Activated T-helper 2 cell treated with anti-CD3 and anti-CD28 coated beads, Interferon-gamma antibody, Interleukin-2, Interleukin-4, amounts not matched to agents 10 μg/mL and 5 μg/mL and 100 μg/mL, durations not matched to agents 14 hours and 24 hours and 36 hours (primary cell): ENCODE measurements at places on chromosomes 1 and 21.

DNA sequence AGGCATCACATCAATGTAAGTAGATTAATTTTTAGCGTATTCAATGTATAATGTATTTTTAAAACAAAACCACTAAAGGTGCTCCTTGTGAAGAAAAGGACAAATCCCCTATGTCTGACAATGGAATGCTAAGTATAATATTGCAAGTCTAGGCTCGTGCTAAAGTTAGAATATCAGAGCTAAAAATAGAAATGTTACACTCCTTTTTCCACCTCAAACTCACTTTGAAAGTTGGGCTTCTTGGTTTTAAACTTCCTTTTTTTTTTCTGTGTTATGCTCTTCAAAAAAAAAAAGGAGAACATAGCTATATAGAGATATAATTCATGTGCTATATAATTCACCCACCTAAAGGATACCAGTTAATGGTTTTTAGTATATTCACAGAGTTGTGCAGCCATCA is 3.6 kb upstream of the SERBP1 start:
- no peak for DNase-seq

GRCh38 chr1:40338745-40339419 is 21.8 kb upstream of the COL9A2 start:
- DNase-seq = peak; percentile 82

DNA sequence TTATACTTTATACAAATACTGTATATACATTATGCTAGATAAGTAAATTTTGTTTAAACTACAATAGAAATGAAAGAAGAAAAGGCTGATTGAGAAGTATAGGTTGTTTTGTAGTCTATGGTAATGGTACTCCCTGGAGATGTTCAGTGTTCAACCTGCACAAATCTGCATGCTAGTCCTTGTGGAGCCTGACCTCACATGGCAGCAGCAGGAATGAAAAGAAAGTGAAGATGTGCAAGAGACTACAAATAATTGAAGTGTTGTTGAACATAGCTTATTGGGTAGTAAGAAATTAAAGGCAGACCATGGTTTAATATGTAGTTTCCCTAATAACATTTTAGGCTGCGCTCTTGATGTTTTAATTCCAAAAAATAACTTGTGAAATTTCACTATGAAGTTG is 201.2 kb downstream of the TGFB2 start:
- DNase-seq = no peak

- DNase-seq = no peak
Measured at GRCh38 chr1:54507033-54507870, 40.8 kb upstream of the ACOT11 start.

DNA sequence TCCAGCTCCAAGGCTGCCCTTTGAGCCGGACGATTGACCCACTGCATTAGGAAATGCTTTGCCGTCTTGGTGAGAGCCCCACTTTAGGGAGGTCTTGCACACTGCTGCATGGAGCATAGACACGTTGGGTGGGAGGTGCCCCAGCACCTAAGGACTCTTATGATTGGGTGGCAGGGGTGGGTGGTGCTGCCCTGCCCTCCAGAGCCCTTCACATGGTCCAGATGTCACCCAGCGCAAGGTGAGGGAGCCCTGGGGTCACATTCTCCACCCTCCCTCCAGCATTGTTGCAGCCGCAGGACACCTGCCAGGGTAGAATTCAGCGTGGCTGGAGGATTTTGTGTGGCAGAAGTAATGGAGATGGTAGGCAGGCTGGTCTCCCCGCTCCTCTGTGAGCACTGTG is 137.4 kb upstream of the COL6A1 start:
- DNase-seq = no peak

- DNase-seq = no peak
Measured at GRCh38 chr1:23554127-23554480, 5.2 kb downstream of the ID3 start.

GRCh38 chr1:155514582-155515187 is 47.9 kb downstream of the ASH1L start:
- DNase-seq = no peak

DNA sequence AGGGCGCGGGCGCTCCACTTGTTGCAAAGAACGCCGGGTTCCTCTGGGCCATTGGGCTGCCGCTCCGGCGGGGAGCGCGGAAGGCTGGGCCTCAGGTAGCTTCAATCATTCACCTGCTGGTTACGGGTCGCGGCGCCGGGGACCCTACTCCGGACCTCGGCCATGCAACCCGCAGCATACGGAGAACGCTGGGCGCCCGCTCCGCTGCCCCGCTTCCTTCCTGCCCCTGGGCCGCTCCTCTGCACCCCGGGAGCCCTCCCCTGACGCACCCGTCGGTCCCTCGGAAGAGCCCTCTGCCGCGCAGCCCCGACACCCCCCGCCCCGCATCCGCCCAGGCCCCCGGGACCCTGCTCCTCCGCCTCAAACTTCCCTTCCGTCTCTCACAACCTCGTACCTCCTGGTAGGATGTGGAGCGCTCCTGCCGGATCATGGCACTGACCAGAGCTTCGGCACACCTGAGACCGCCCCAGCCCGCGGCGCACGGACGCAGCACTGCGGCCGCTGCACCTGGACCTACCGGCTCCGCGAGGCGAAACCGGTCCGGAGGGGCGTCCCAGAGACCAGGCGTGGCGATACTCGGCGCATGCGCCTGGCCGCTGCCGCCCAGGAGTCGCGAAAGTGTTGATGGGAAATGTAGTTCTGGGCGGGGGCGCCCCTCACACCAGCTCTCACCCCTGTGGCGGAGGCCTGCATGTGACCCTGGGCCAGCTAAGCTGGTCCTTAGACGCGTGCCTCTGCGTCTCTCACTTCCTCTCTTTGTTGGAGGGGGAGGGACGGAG is at the start of gene PACC1:
PACC1 (minus strand) TSS at position 559 of the 779 bp plus-strand sequence; CDS start at position 430, 129 bp downstream.
- DNase-seq = peak; percentile 90

DNA sequence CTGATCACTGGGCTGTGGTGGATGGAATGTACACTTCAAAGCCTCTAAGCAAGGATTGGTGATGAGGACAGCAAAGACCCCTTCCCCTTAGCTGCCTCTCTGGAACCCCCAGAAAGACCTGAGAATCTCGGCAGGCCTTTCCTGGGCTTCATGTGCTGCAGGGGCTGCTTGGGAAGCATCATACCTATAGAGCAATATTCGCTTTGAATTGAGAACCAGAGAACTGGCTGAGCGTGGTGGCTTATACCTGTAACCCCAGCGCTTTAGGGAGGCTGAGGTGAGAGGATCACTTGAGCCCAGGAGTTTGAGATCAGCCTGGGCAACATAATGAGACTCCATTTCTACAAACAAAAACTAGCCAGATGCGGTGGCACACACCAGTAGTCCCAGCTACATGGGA is 22.0 kb downstream of the CSF1 start:
- DNase-seq = no peak

GRCh38 chr1:239538239-239538988 is 152.0 kb downstream of the CHRM3 start:
- DNase-seq = no peak

GRCh38 chr21:41228006-41228370 is 60.0 kb downstream of the BACE2 start:
- no peak for DNase-seq

GRCh38 chr1:198701250-198701649 is 62.4 kb downstream of the PTPRC start:
- no peak for DNase-seq

DNA sequence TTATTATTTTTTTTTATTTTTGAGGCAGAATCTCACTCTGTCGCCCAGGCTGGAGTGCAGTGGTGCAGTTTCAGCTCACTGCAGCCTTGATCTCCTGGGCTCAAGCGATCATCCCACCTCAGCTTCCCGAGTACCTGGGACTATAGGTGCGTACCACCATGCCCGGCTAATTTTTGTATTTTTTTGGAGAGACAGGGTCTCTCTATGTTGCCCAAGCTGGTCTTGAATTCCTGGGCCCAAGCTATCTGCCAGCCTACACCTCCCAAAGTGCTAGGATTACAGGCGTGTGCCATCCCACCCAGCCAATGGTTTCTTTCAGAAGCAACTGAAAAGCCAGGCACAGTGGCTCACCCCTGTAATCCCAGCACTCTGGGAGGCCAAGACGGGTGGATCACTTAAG is 2.3 kb downstream of the KRTCAP2 start:
- peak; percentile 1 for DNase-seq

GRCh38 chr1:10706376-10706913 is 90.0 kb downstream of the CASZ1 start:
- no peak for DNase-seq

DNA sequence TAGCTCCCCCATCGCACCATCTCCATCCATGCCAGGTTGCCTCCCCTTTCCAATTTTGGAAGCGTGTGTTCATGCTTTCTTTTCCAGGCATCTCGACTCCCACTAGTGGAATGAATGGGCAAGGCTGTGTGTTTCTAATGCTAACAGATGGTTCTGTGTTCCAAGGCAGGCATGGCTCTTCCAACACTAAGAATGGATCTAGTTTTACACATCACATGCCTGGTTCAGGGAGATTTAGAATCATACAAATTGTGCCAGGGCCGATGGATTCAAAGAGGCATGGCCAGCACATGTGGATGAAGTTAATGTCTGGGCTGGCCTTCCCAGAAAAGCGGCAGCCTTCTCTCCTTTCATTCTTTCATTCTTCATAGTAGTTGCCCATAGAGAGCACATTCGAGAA is 438.7 kb downstream of the PRDM2 start:
- no peak for DNase-seq

- no peak for DNase-seq
Measured at GRCh38 chr1:82346141-82346540, 545.4 kb downstream of the ADGRL2 start.

- DNase-seq = no peak
Measured at GRCh38 chr21:18245464-18245967, 883 bp downstream of the CHODL start.

DNA sequence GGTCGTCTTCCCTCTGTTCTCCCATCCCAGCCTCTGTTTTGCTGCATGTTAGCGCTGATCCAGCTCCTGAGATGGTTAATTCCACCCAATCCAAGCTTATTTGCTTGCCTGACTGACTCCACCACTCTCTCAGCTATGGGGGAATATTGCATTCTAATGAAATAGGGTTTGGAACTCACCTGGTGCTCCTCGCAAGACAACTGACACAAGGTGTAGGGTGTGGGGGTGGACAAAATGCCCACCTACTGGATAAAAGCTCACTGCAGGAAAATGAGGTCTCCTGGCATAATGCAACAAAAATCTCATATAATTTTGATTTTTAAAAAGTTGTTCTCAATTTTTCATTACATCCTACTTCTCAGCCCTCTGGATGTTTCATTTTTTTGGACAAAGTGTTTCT is 259.0 kb downstream of the ZNF648 start:
- no peak for DNase-seq

DNA sequence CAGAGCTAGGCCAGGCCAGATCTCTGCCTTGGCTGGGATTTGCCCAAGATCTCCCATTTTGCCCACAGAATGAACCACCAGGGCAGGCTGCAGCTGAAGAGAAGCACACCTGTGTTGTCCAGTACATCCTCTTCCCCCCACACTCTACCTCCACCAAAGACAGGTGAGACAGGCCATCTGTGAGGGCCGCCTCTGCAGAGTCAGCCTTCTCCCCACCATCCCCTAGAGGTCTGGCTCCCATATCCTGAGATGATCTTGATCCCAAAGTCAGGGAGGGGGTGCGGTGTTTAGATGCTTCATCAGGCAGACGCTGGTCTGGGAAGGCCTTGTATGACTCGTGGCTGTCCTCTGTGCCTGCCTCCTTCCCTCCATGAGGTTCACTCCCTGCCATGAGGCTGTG is 28.7 kb downstream of the HYI start:
- DNase-seq = no peak

DNA sequence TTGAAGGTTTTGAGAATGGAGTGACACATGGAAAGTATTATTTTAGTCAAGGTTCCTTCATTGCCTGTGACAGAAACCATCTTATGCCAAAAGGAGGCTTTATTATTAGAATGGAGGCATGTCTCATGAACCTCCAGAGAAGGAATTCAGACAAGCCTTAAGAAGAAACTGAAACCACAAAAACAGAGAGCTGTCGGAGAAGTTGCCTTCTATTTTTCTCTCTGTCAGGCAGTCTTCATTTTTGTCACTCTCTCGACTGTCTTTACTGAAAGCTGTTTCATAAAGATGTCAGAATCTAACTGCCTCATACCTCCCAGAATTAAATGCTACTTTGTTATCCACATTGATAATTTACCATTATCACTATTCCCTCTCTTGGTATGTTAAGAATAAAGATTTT is 434.7 kb upstream of the ADGRL4 start:
- no peak for DNase-seq

GRCh38 chr1:41501581-41501980 is 17.1 kb upstream of the EDN2 start:
- DNase-seq = no peak

- DNase-seq = no peak
Measured at GRCh38 chr1:30601316-30602085, 121.9 kb downstream of the MATN1 start.

DNA sequence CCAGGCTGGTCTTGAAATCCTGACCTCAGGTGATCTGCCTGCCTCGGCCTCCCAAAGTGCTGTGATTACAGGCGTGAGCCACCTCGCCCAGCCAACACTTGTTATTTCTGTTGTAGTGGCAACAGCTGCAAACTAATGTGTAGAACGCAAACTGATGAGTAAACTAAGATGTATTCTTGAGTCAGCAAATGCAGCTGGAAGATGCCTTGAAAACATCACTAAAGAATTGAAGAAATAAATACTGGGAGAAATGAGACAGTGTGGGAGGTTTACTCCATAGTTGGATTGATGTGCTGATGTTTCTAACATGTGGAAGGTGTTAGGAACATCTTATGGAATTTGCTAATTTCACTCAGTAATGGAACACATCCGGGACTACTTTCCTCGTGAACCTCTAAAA is 61.3 kb upstream of the KCNE2 start:
- DNase-seq = no peak
